ENCODE measurements at places on chromosomes 7 and 10. TPM values are rescaled to one million over a fixed set of nuclear protein-coding genes. Genes with fewer than 3 reads are reported as not detected.

EGR2 gene
- under 0.01 TPM for total RNA-seq

SLC13A1 gene
- not detected for total RNA-seq

TRIM50 gene
- total RNA-seq = not detected

SFRP5 gene
- total RNA-seq = not detected

NKX2-3 gene
- not detected for total RNA-seq

PDE1C gene
- 1.2 TPM for total RNA-seq

IDI2 gene
- total RNA-seq = not detected

IFIT1B gene
- total RNA-seq = not detected

AQP1 gene
- 5.3 TPM for total RNA-seq

CYP3A4 gene
- total RNA-seq = under 0.01 TPM

ANLN gene
- total RNA-seq = 8.2 TPM

PTF1A gene
- not detected for total RNA-seq

AKR1C2 gene
- 721 TPM for total RNA-seq

PGAM2 gene
- 1.3 TPM for total RNA-seq

ZNF33A gene
- total RNA-seq = 21.5 TPM

RBM20 gene
- total RNA-seq = under 0.01 TPM

UCN3 gene
- not detected for total RNA-seq

IL6 gene
- total RNA-seq = 23.1 TPM

HHEX gene
- total RNA-seq = 0.43 TPM

VWA2 gene
- total RNA-seq = 6.8 TPM

HKDC1 gene
- 15.4 TPM for total RNA-seq

NUDT1 gene
- total RNA-seq = 13.5 TPM

GFRA1 gene
- 19.8 TPM for total RNA-seq

CADPS2 gene
- 4.0 TPM for total RNA-seq

MUC3A gene
- total RNA-seq = not detected

LRRC4 gene
- 1.7 TPM for total RNA-seq

PPP1R9A gene
- total RNA-seq = 0.85 TPM

PCLO gene
- total RNA-seq = 0.48 TPM

HYAL4 gene
- under 0.01 TPM for total RNA-seq

TMEM225B gene
- 2.2 TPM for total RNA-seq

NUTM2B gene
- total RNA-seq = 0.43 TPM

SLC35G1 gene
- total RNA-seq = 2.9 TPM

PLPP4 gene
- total RNA-seq = 1.3 TPM

TRIM73 gene
- total RNA-seq = 1.3 TPM

CCL26 gene
- total RNA-seq = not detected

LIPF gene
- total RNA-seq = not detected

AEBP1 gene
- 3.6 TPM for total RNA-seq

GBF1 gene
- 13.2 TPM for total RNA-seq

KCNH2 gene
- total RNA-seq = 0.21 TPM

KIF5B gene
- total RNA-seq = 154 TPM

GTPBP4 gene
- 50.1 TPM for total RNA-seq

AGAP5 gene
- 0.96 TPM for total RNA-seq

INMT gene
- total RNA-seq = not detected

MYPN gene
- not detected for total RNA-seq

SPDYE16 gene
- total RNA-seq = not detected

MSS51 gene
- total RNA-seq = 0.24 TPM

ITGA8 gene
- total RNA-seq = not detected

JMJD1C gene
- 75.7 TPM for total RNA-seq

LIPK gene
- total RNA-seq = 0.48 TPM

PSD gene
- 0.43 TPM for total RNA-seq

AGBL3 gene
- 0.64 TPM for total RNA-seq

CACNB2 gene
- under 0.01 TPM for total RNA-seq

POLR2J gene
- total RNA-seq = 17.4 TPM

PIP4K2A gene
- 12.3 TPM for total RNA-seq

PRKRIP1 gene
- 19.0 TPM for total RNA-seq

CNPY1 gene
- total RNA-seq = not detected

Data from tracheal epithelial cell (primary cell).